ENCODE measurements at places on chromosomes 16 and 17.
A peak's percentile ranks its signal among the peaks of the same experiment; 100 is the strongest.

DNA sequence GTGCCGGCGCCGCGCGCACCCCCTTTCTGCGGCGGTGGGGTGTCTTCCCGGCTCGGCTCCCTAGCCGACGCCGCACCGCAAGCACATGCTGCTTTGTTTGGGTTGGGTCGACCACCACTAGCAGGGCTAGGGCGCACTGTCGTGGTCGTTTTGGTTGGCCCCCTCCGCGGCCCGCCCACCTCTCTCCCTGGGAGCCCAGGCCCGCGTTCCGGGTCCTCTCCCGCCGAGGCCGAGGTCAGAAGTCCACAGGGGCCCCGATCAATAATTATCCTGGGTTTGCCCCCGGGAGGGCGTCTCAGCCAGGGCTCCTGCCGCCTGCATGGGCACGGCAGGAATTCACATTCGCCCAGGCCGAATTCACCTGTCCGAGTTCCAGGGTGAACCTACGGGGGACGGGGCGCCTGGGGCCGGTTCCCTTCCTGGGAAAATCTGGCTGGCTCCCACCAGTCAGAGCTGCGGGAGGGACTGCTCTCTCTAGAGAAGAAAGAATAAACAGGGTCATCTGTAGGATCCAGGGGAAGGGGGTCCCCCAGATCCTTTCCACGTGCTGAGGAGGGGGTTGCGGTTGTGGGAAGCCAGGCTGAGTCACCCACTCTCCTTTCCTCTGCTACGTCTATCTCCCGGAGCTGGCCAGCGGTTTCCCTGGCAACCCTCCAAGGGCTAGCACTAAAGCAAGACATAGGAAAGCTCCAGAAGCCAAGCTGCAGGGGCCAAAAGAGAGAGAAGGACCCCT, 584 bp upstream of the STAT5B start:
- peak; percentile 81 for DNase-seq

GRCh38 chr16:2717383-2718263, 2.4 kb downstream of the PRSS27 start:
- DNase-seq: no peak

GRCh38 chr17:18040261-18040858, 1.2 kb downstream of the GID4 start:
- DNase-seq: peak; percentile 3

DNA sequence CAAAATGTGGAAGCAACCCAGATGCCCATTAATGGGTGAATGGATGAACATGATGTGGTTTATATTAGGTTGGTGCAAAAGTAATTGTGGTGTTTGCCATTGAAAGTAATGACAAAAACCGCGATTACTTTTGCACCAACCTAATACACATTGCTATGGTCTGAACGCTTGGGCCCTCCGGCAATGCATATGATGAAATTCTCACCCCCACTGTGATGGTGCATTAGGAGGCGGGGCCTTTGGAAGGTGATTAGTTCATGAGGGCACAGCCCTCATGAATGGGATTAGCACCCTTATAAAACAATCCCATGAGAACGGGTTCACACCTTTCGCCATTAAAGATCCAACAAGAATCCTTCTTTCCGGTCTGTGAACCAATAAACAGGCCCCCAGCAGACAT, 25.3 kb upstream of the PRM1 start:
- DNase-seq: no peak

- no peak for DNase-seq
These were observed 61.3 kb upstream of the SDK2 start for GRCh38 chr17:73705594-73705993.

DNA sequence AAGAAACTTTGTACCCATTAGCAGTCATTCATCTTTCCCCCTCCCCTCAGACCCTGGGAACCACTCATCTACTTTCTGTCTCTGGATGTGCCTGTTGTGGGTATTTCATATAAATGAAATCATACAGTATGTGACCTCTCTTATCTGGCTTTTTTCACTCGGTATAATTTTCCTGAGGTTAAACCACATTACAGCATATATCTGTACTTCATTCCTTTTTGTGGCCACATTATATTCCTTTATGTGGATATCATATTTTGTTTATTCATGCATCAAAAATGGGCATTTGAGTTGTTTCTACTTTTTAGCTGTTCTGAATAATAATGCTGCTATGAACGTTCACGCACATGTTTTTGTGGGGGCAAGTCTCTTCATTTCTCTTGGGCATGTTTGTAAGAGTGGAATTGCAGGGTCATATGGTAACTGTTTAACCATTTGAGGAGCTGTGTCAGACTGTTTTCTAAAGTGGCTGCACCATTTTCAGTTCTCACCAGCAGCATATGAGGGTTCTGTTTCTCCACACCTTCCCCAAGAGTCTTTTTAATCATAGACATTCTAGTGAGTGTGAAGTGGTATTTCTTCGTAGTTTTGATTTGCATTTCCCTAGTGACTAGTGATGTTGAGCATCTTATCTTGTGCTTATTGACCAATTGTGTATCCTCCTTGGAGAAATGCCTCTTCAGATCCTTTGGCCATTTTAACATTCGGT, 3.8 kb downstream of the SNX29 start:
- no peak for DNase-seq

All from adipocyte (in vitro differentiated cells).